Stimulated activated CD4-positive, alpha-beta T cell treated with anti-CD3 and anti-CD28 coated beads, TNF-alpha, amount 100 ng/mL, for 4 hours (primary cell): ENCODE measurements at places on chromosomes 3 and 15.

GRCh38 chr3:43284171-43284570 is 2.2 kb upstream of the SNRK start:
- no peak for DNase-seq

- no peak for DNase-seq
These were observed 63.9 kb upstream of the RGMA start for GRCh38 chr15:93152951-93153350.

GRCh38 chr3:113287803-113288648 is 76.7 kb downstream of the BOC start:
- DNase-seq = peak; percentile 9

- no peak for DNase-seq
These were observed 253.1 kb downstream of the RBMS3 start for GRCh38 chr3:29534006-29534405.

GRCh38 chr3:26074080-26074479 is 284.2 kb downstream of the OXSM start:
- DNase-seq = no peak

- DNase-seq = no peak
These were observed 342.1 kb downstream of the NR2F2 start for GRCh38 chr15:96672629-96673028.

DNA sequence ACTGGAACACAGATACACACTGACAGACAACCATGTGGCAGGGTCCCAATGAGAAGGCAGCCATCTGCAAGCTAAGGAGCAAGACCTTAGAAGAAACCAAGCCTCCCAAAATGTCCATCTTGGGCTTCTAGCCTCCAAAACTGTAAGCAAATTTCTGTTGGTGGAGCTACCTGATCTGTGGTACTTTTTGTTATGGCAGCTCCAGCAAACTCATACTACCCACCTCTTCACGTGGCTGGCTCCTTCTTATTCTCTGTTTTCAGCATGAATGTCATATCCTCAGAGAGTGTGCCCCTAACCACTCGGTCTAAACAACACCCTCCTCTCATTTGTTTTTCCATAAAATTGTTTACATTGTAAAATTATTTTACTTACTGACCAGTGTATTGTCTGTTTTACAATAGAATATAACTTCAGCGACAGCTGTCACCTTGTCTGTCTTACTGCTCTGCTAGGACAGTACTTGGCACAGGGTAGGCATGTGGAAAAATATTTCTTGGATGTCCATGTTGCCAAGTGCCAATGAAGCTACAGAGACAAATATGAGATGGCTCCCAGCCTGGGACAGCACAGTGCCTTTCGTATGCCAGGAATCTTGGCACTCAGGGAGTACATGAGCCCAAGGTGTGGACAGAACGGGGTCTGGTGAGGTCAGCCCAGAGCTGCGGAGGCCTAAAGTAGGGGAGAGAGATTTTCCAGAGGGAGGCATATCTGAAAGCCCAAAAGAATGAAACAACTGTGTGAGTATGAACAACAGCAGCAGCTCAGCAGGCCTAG is 17.4 kb upstream of the SLC25A36 start:
- no peak for DNase-seq

GRCh38 chr3:187719628-187720336 is 17.4 kb upstream of the RTP2 start:
- DNase-seq = no peak

- no peak for DNase-seq
These were observed 4.3 kb downstream of the PTH1R start for GRCh38 chr3:46881596-46882376.

DNA sequence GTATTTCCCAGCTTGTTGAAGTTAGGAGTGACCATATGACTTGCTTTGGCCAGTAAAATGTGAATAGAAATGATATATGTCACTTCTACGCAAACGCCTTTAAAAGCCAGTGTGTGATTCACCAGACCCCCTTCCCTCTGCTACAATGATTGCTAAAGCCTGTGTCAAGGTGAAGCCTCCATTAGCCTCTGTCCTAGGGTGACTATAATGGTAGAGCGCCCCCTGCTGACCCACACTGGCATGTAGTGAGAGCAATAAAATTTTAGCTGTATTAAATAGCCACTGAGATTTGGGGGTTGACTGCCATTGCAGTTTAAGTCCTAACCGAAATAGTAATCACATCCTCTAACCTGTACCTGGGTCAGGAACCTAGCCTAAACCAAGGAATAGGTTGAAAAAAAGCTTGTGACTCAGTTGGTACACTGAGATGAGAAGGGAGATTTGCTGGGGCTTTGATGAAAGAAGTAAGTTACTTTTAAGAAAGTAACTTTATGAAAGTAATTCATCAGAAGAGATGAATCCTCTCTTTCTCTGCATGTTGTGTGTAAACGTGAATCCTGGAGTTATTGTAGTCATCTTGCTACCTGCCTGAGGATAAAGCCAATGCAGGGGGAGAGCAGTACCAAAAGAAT is 52.6 kb downstream of the GTF2E1 start:
- peak; percentile 47 for DNase-seq

GRCh38 chr15:60548101-60548500 is 69.2 kb upstream of the ICE2 start:
- DNase-seq = no peak

GRCh38 chr15:34994925-34995324 is 6.8 kb upstream of the ZNF770 start:
- DNase-seq = no peak

DNA sequence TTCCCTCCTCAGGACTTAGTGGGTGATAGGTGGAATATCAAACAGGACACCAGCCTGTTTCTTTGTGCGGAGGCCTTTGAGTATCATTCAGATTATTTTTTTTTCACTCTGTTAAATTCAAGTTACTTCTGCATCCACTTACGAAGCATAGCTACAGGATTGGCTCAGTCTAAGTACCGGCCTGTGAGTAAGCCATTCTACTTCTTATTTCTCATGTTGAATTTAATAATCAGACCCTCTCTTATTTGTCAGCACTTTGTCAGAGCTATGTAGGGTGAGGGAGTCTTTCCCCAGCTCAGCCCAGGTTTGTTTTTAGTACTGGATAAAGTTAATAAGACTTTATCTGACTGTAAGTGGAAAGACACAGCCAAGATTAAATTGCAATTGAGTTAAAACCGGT is 54.7 kb downstream of the ITPR1 start:
- no peak for DNase-seq

DNA sequence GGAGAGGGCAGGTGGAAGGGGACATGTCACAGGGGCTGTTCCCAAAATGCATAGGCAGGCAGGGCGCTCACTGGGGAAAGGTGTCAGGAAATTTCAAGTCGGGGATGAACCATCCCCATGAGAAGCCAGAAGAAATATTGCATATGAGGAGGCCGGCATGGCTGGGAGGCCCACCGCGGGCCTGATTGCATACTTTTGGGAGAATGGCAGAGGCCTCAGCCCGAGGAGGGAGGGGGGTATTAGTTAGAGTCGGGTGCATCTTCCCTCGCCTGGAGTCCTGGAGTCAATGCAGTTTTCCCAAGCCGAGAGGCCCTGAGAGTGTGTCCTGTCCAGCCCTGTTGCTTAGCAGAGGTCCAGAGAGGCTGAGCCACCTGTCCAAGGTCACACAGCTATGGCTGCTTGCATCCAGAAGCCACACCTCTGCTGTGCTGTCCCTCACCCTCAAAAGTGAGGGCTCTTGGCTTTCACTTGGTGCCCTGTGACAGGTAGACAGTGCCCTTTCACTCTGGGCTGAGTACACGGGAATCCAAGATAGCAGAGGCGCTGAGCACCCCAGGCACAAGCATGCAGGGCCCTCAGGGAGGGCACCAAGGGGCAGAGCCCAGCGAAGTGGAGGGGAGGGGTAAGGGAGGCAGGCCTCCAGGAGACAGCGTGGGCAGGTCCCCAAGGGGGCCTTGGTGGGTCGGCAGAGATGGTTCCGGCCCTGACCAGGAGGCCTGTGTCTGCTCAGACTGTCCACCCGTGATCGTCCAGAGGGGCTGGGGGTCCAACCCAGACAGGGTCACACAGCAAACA is 48.5 kb downstream of the GRIP2 start:
- DNase-seq = no peak

DNA sequence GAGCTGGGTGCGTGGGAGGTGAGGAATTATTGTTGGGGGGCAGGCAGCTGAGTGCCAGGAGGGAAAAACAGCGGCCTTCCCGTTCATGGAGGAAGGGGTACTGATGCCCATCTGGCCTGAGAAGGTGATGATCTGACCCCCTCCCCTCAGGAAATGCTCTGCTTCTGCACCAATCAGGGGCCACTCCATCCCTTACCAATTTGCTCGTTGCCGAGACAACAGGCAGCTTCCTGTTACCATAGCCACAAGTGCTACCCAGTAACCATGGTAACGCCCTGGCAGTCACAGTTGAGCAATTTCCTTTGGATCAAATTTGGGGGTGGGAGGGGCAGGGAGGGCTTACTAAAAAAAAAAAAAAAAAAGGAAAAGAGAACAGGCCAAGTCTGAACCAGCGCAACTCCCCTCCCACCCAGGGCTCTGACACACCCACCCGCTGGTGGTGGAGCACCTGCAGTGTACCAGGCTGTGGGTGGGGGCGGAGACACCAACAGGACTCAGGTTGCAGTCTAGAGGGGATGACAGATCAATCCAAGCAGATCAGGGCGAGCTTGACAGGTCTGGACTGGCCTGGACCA is 13.7 kb downstream of the CELF6 start:
- no peak for DNase-seq

- no peak for DNase-seq
These were observed 31.4 kb downstream of the ZNF662 start for GRCh38 chr3:42937334-42937733.

DNA sequence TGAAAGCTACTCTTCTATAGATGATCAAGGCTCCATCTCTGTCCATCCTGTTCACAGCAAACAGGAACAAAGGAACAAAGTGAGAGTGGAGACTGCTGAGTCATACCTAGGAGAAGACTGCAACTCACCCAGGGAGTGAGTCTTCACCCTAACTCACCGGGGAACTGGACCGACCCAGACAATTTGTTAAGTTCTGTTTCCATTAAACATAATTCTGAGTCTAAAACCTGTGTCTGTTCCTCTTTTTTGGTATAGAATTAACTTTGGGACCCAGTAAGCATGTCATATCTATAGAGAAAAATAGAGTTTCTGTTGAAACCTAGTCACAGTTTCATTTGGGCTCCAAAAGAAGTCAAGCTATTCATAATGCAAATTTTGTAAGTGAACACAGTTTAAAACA is 21.6 kb downstream of the CCDC80 start:
- no peak for DNase-seq

GRCh38 chr3:22907796-22908195 is 295.3 kb upstream of the UBE2E2 start:
- DNase-seq = no peak

- DNase-seq = no peak
These were observed 272.9 kb upstream of the TPM1 start for GRCh38 chr15:62769604-62770003.

- DNase-seq = no peak
These were observed 784.0 kb downstream of the ZPLD1 start for GRCh38 chr3:103218793-103219192.

DNA sequence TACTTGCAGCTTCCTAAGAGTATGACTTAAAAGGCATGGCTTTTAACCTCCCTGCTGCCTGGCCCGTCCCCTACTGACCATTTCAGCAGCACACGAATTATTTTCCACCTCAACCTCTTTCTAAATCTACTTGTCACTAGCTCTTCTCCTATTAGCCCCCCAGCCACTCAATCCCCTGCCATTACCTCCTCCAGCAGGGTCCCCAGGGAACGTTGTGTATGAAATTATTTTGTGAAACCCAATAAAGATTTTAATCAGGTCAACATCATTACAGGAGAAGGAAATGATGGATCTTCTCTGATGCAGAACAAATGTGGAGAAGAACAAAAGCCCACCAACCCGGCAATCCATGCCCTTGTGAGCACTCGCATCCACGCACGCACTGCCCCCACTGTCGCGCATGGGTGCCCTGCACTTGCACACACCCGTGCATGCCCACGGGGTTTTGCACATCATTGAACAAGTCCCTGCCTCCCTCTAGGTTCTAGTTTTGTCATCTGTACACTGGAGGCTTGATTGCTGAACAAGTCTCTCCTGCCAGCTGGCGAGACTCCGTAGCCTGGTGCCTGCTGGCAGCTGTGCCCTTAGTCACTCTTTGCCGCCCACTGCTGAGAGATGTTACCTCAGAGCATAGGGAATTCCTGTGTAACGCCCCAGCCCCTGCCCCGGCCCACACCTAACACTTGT is 51.6 kb downstream of the LINGO1 start:
- DNase-seq = no peak

- no peak for DNase-seq
These were observed 19.7 kb downstream of the FOXP1 start for GRCh38 chr3:71563827-71564226.

DNA sequence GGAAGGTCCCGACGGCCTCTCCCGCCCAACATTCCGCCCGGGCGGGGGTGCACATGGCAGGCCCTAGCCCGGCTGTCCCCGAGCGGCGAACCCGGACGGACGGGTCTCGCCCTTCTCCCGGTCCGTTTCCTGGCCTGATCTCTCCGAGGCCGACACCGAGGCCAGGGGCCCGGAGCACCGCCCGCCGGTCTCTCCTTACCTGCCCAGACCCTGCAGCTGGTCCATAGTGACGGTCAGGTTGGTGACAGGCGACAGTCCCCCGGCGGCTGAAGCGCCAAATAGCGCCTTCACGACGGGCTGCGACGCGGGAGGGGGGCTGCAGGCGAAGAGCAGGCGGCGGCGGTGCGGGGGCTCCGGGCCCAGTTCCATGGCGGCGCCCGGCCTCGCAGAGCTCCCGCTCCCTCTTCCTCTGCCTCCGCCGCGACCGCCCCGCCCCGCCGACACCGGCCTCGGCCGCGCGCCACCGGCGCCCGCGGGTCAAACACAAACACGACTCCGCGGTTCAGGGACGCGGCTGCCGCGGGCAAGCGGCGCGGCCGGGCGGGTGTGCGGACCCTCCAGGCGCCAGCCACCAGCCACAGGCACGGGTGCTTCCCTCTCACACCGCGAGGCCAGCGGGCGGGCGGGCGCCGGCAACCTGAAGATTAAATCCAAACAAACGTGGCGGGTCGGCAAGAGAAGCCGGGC is 495 bp downstream of the CDC25A start:
- DNase-seq = peak; percentile 10

- no peak for DNase-seq
These were observed 156.3 kb downstream of the FRMD5 start for GRCh38 chr15:44038755-44039191.

- no peak for DNase-seq
These were observed 31.6 kb downstream of the LRIG1 start for GRCh38 chr3:66469220-66469640.

GRCh38 chr3:141680620-141681389 is 57.3 kb upstream of the RNF7 start:
- no peak for DNase-seq

GRCh38 chr3:97076673-97077072 is 262.3 kb downstream of the EPHA6 start:
- DNase-seq = no peak

- DNase-seq = no peak
These were observed at the start of gene CADPS for GRCh38 chr3:62874711-62875557. Gene CADPS (minus strand): TSS chr3:62875416. CDS start chr3:62875029, 387 bp downstream.

- DNase-seq = no peak
These were observed 127.0 kb downstream of the TFDP2 start for GRCh38 chr3:142022381-142022780.

- no peak for DNase-seq
These were observed 1.4 kb downstream of the PTPRG start for GRCh38 chr3:61562721-61563312.
